ENCODE measurements at places on chromosomes 11 and 22.

- no peaks in the 10 kb centered on the region for H3K36me3 ChIP-seq
- H3K4me1 ChIP-seq, result no peaks in the 10 kb centered on the region
- no peaks in the 10 kb centered on the region for H3K27me3 ChIP-seq
- H3K4me3 ChIP-seq, result no peak overlapping the region
- no peak overlapping the region for H3K27ac ChIP-seq
These were observed 73.2 kb downstream of the SLC35F2 start for GRCh38 chr11:107785401-107785800.

GRCh38 chr22:46052801-46053562, 76.0 kb upstream of the WNT7B start:
- peak; percentile 33 for DNase-seq
- peak overlapping the region; percentile 97 for H3K27ac ChIP-seq
- H3K4me1 ChIP-seq, result peaks cover 81% of the 10 kb centered on the region
- H3K4me3 ChIP-seq, result peak overlapping the region; percentile 86
- H3K27me3 ChIP-seq, result peaks cover 7% of the 10 kb centered on the region
- H3K36me3 ChIP-seq, result no peaks in the 10 kb centered on the region

DNA sequence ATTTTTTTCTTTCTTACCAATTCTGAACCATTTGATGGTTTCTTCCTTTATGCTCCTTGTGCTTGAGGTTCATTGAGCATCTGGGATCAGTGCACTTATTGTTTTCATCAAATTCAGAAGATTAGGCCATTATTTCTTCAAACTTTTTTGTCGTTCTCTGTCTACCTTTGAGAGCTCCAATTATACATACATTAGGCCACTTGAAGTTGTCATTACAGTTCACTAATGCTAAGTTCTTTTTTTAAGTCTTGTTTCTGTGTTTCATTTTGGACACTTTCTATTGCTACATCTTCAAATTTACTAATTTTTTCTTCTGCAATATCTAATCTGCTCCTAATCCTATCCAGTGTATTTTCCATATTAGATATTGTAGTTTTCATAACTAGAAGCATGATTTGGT, 40.8 kb downstream of the CDPF1 start:
- H3K36me3 ChIP-seq, result peaks cover 42% of the 10 kb centered on the region
- no peak overlapping the region for H3K27ac ChIP-seq
- H3K4me3 ChIP-seq, result no peak overlapping the region
- H3K4me1 ChIP-seq, result no peaks in the 10 kb centered on the region
- no peak for DNase-seq

DNA sequence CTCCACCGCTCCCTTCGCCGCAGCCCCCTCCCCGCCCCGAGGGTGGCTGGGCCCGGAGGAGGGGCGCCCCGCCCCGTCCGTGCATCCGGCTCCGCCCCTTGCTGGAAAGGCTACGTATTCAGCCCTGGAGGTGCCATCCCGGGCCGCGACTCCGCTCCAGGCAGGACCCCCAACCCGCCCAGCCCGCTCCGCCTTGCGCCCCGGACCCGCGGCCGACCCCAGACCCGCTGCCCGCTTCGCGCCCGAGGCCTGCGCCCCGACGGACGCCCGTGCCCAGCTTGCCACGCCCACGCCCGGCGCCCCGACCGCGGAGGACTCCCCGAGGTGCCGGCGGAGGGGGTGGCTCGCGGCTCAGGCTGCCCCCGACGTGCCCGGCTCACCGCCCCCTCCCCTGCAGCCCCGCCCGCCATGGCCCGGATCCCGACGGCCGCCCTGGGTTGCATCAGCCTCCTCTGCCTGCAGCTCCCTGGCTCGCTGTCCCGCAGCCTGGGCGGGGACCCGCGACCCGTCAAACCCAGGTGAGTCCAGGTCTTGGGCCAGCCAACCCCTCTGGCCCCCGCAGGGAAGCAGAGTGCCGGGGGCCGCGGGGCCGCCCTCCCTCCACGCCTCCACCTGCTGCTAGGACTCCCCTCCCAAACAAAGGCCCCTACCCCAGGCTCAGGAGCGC, at the start of gene ADM2:
Gene ADM2, plus strand, starts transcription at position 104 of the 667 bp plus-strand sequence. Its CDS starts 305 bp downstream, at position 409.
- H3K27ac ChIP-seq, result peak within 1 kb of the TSS; percentile 18
- DNase-seq, result peak; percentile 69
- peak within 1 kb of the TSS; percentile 69 for H3K4me3 ChIP-seq
- H3K27me3 ChIP-seq, result peaks cover 7% of the 10 kb centered on the region
- peaks cover 4% of the 10 kb centered on the region for H3K4me1 ChIP-seq

- H3K4me1 ChIP-seq, result no peaks in the 10 kb centered on the region
- H3K27me3 ChIP-seq, result peaks cover 1% of the 10 kb centered on the region
- H3K4me3 ChIP-seq, result no peak overlapping the region
- H3K27ac ChIP-seq, result no peak overlapping the region
These were observed 216.7 kb upstream of the SORL1-AS1 start for GRCh38 chr11:121669422-121669821.

DNA sequence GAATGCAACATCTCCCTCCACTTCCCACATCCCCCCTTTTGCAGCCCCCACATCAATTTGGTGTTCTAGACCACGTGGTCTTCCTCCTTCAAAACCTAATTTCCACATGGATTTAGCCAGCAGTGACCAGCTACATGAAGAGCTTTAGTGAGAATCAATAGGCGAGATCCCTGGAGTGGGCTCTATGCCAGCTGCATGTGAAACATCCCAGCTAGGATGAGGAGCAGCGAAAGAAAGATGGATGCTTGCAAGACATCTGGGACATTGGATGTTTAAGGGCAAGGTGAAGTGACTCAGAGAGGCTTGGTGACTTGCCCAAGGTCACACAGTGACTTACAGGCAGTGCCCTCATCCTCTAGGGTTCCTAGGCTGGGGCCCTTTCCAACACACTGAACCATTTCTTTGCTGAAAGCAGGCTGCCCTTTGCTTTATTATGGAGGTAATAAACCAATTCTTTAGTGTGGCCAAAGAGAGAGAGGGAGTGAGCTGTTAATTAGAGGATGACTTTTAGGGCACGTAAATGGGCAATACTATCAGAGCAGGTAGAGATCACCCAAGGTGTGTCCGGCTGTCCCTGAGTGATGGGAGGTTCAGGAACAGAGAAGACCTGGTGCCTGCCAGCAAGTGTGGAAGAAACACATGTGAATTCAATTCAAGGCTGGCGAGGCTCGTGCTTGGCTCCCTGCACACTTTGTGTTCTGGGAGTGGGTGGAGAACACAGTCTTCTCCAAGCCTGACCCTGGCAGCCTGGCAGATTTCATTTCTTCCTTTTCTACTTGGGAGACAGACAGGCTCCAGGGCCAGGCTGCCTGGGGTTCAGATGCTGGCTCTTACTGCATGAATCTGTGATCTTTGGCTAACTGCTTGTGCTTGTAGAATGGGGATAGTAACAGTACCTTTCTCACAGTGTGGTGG, 24.0 kb downstream of the TSPAN18 start:
- no peak overlapping the region for H3K4me3 ChIP-seq
- H3K4me1 ChIP-seq, result no peaks in the 10 kb centered on the region
- no peaks in the 10 kb centered on the region for H3K27me3 ChIP-seq
- DNase-seq, result no peak

DNA sequence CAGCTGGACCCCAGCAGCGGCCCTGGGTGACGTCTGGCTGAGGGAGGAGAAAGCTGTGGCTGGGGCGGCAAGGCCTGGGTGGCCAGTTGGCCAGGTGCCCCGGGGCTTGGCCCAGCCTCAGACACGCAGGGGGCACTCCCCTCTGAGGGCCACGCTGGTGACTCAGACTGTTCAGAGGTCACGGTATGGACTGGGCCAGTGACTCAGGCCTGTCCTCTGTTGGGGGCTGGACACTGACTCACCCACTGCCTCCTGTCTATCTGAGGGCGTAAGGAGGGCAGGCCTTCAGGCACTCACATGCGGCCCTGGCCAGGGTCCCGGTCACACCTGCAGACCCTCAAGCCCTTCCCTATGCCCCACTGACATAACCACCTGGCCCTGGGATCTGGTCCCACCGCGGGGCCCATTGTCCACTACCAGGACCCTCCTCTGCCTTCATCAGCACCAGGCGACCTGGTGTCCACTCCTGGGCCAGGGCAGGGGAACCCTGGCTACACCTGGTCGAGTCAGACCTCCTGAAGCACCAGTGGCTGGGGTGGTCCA, 3.7 kb upstream of the MUC5AC start:
- H3K27ac ChIP-seq, result no peak overlapping the region
- DNase-seq, result no peak
- no peaks in the 10 kb centered on the region for H3K4me1 ChIP-seq
- no peaks in the 10 kb centered on the region for H3K36me3 ChIP-seq

DNA sequence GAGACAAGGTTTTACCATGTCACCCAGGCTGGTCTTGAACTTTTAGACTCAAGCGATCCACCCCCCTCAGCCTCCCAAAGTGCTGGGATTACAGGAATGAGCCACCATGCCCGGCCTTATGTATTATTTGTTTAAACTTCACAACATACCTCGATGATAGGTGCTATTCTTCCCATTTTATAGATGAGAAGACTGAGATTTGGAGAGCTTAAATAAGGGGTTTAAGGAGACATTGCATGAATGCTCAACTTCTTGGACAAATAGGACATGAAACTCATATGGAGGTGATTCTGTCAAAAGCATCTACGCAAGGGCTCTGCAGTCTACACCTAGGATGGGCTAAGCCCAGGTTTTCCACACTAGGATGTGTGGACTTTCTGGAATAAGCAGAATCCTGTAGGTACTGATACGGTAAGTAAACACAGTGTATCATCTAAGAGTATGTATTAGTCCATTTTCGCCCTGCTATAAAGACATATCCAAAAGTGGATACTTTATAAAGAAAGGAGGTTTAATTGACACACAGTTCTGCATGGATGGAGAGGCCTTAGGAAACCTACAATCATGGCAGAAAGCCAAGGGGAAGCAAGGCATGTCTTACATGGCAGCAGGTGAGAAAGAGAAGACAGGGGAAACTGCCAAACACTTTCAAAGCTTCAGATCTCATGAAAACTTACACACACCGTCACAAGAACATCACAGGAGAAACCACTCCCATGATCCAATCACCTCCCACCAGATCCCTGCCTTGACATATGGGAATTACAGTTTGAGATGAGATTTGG, 62.8 kb upstream of the CAPRIN1 start:
- no peaks in the 10 kb centered on the region for H3K36me3 ChIP-seq
- H3K27me3 ChIP-seq, result peaks cover 3% of the 10 kb centered on the region
- no peak for DNase-seq
- peaks cover 4% of the 10 kb centered on the region for H3K4me1 ChIP-seq
- H3K4me3 ChIP-seq, result no peak overlapping the region
- no peak overlapping the region for H3K27ac ChIP-seq

DNA sequence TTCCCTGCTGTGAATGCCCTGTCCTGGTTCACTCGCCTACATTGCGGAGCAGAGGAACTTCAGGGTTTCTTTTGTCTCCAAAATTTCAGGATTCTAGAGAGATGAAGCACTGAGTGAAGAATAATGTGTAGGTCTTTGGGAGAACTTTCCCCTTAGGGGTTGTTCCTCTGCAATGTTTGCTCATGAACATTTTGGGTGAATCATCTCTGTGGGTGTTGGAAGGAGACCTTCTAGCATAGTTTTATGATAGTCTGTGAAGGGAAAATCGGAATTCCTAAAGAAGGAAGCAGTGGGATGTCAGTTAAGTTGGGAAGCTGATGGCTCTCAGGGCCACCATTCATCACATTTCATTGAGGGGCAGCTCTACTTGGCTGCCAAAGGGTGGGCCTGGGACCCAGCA, 64.8 kb downstream of the MIAT start:
- no peaks in the 10 kb centered on the region for H3K4me1 ChIP-seq
- no peak overlapping the region for H3K27ac ChIP-seq
- no peak overlapping the region for H3K4me3 ChIP-seq
- no peaks in the 10 kb centered on the region for H3K27me3 ChIP-seq

DNA sequence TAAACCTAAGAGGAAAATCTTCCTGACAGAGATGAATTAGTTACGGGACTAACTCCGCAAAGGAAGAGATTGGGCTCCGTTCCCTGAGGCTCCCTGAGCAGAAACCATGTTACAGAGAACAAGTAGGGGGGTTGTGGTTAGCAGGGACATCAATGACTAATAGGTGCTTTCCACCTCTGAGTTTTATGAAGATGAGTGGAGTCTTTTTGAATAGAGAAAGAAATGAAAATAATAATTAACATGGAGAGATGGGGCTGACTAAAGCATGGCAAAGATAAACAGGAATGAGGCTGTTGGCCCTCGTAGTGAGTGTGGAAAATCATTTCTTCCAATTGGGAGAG, 47.5 kb upstream of the PICALM start:
- H3K27ac ChIP-seq, result peak overlapping the region; percentile 29
- H3K27me3 ChIP-seq, result peaks cover 2% of the 10 kb centered on the region
- peak; percentile 38 for DNase-seq

GRCh38 chr11:11370962-11371303, 17.9 kb upstream of the CSNK2A3 start:
- DNase-seq, result no peak
- H3K36me3 ChIP-seq, result no peaks in the 10 kb centered on the region
- H3K4me3 ChIP-seq, result no peak overlapping the region
- H3K27ac ChIP-seq, result no peak overlapping the region
- H3K4me1 ChIP-seq, result no peaks in the 10 kb centered on the region
- H3K27me3 ChIP-seq, result peaks cover 2% of the 10 kb centered on the region

DNA sequence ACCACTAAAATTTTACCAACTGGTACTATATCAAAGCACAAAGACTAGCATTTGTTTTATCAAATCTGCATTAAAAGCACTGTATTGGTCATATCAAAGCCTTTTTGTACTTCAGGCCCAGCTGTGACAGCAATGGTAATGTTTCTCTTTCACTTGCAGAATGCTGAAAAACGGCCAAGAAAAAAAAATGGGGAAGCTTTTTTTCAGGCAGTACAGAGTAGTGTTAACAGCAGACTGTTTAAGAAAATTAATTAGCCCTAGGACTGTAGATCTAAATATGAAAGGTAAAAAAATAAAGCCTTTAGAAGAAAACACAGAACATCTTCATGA, 33.3 kb downstream of the DENND5A start:
- peaks cover 2% of the 10 kb centered on the region for H3K27me3 ChIP-seq
- no peaks in the 10 kb centered on the region for H3K36me3 ChIP-seq
- DNase-seq, result peak; percentile 22
- no peak overlapping the region for H3K27ac ChIP-seq
- peaks cover 44% of the 10 kb centered on the region for H3K4me1 ChIP-seq

- no peak overlapping the region for H3K27ac ChIP-seq
- H3K4me1 ChIP-seq, result peaks cover 64% of the 10 kb centered on the region
- H3K27me3 ChIP-seq, result peaks cover 6% of the 10 kb centered on the region
These were observed 13.3 kb upstream of the MOB2 start for GRCh38 chr11:1499899-1500298.
